Activated CD8-positive, alpha-beta memory T cell treated with anti-CD3 and anti-CD28 coated beads for 48 hours (primary cell): ENCODE measurements at places on chromosomes 7 and 10.

- DNase-seq = no peak
Observed at GRCh38 chr7:23895666-23896096, 185.7 kb downstream of the STK31 start.

DNA sequence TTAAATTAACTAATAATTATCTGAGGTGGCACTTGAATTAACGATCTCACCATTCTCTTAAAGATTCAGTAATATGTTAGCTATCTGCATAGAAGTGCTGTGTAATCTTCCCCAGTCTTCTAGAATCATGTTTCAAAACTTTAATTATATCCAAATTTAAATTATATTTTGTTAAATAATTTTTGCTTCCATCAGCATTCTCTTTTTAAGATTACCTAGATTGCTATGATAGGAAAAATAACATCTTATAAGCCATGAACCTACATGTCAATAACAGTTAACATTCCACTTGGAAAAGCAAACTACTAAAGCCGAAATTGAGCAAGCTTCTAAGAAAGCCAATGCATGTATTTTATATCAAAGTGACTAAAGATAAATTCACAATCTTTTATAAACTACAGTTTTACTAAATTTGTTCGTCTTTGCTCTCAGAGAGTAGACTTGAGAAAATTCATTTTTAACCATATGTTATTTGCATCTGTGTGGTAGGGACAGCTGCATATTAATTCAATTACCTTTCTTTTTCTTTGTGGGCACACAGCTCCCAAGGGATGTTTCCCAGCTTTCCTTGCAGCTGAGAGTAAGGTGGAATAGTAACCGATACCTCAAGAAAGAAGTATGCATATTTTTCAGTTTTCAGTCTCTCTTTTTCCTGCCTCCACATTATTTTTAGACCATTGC lies 105.4 kb upstream of the ABCB5 start:
- DNase-seq = no peak

GRCh38 chr7:155348806-155349205 lies 51.1 kb downstream of the INSIG1 start:
- DNase-seq = no peak

GRCh38 chr10:15348579-15348978 lies 22.5 kb downstream of the FAM171A1 start:
- DNase-seq = no peak

DNA sequence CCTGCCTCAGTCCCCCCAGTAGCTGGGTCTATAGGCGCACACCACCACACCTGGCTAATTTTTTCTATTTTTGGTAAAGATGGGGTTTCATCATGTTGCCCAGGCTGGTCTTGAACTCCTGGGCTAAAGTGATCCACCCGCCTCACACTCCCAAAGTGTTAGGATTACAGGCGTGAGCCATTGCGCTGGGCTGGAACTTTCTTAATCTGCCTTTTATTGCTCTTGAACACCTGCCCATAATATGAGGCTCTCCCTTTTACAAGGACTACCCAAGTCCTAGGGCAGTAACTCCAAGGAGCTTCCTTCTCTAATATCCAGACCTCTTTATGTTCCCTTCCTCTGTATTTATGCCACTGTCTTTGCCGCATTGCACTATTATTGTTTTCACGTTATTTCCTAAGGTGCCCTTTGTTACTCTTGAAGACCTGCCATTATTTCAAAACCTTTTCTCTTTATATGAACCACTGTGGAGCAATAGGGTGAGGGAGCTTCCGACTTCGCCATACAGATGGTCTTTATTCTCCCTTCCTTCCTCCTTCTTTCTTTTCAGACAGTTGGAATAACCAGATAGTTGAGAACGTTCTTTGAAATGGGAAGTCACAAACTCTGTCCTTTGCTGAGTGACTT lies 36.3 kb upstream of the TCF7L2 start:
- DNase-seq = no peak

DNA sequence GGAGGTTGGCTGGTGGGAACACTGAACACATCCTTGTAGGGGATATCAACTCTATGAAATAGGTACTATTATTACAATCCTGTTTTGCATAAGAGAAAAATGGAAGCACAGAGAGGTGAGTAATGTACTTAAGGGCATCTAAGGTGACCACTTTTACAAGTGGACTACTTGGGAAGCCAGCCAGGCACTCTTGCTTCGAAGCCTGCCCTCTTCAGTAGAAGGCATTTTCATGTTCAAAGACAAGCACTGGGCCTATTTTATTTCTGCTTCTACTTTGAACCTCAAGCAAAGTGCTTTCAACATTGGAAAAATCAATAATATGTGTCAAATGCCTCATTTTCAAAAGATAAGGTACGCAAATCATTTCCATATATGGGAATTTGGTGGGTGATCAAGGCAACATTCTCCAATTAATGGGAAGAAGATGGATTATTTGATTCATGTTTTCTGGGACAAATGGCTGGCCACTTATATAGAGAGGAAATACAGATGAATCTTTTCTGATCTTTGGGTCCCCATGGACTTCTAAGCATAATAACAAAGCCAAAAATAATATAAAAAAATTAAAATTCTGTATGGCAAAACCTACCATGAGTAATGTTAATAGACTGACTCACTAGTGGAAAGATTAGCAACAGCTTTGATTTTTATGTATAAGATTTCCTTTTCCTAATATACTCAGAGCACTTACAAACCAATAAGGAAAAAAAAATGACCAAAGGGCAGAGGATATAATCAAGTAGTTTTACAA lies 270.2 kb downstream of the FRMD4A start:
- no peak for DNase-seq

DNA sequence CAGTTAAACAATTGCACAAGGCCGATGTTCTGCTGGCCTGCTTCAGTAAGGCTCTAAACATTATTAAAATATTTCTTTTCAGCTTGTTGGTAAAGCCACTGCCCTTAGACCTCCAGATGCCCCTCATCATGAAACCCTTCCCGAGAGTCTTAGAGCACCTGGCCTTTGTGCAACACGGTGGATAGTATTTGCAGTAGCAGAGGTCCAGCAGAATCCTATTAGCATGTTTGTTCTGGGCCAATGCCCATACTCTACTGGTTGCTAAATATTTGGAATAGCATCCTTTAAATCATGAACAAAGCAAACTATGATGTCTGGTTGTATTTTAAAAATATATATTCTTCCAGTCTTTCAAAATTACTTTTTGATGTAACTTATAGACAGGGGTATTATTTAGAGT lies 584.6 kb downstream of the CNTNAP2 start:
- DNase-seq = no peak

DNA sequence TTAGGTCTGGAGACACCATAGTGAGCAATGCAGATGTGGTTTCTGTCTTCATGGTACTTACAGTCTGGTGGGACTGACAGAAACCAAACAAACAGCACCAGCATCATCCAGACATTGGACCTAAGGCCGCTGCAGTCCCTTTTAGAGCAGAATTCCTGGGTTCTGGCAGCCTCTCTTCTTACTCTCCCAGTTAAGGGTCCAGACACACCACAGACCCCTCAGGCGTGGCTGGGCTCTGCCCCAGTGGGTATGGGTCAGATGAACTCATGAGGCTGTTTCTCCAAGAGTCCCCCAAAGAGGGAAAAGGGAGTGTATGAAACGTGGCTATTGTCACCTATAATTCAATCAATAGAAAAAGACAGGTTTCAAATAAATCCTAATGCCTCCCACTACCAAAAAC lies 31.3 kb downstream of the PRLHR start:
- DNase-seq = no peak

DNA sequence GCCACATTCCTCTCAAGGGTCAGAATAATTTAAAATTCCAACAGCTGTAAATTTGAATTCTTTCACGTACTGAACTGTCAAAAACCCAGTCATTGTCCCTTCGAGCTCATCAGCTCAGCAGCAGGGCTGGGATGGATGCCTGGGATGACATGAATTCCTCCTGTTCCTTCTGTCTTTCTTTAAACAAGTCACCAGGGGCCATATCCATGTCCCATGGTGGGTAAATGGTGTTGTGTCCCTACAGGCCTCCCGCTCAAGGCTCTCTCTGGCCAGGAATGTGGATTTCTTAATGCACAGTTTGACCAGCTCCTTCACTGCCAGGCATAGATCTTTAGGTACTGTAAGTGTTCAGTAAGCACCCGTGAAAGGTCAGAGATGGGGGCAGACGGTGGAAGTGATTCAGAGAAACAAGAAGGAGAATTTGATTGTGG lies 13.8 kb upstream of the TECPR1 start:
- DNase-seq = no peak

DNA sequence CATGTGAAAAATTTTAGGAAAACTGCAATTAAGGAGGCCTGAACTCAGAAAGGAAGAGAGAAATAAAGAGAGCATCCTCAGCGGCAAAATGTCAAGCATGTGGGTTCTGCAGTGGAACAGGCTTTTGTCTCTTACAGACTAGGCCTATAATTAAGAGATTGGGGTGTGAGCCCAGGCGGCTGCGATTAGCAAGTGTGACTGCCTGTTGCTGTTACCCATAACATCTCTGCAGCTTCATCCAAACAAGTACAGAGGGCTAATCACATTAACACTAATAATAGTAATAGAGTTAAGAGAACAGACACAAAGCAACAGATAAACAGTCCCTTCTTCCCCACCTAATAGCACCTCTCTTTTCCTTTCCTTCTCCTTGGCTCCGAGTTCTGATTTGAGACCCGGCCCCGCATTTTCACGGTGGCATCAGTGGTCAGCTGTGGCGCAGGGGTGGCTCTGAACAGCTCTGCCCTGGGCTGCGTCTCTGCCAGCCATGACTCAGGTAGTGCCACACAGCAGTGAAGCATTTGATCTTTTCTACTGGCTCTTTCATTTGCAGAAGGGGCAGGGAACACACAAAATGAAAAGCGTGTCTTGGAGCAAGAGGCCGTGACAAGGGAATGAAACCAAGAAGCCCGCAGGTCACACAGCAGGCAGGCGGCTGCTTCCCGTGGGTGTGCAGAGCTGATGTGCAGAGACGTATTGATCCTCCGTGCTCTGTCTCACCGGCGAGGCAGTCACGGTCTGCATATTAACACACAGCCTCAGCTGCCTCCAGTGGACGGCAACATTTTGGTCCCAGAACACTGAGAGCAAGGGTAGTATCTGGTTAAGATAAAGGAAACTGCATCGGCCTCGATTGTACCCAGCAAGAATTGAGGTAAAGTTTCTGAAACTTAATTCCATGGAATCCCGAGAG lies 103.1 kb downstream of the KLF6 start:
- DNase-seq = no peak

GRCh38 chr10:130491011-130491692 lies 355.0 kb downstream of the GLRX3 start:
- no peak for DNase-seq

- no peak for DNase-seq
Observed at GRCh38 chr7:47194516-47195057, 387.3 kb downstream of the TNS3 start.

DNA sequence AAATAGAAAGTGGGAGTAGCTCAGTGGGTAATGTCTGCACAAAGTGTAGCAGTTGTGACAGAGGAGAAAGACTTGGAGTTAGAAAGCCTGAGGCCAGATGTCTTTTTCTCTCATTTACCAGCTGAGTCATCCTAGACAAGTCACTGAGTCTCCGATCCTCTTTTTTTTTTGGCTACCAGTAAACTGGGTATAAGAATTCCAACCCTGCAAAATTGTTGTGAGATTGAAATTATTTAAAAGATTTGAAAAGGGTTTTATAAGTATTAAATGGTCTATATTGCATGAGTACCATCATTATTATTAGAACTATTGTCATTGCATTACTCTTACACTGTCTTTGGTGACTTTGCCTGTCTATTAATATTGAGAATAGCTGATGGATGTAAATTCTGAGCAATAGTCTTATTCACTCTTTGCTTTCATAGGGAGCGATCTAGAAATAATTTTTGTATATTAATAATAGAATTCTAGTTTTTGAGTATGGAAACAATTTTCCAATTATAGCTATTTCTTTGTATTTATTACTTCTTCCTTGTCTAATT lies 74.0 kb downstream of the ARID5B start:
- no peak for DNase-seq

GRCh38 chr10:28463676-28464395 lies 69.1 kb upstream of the WAC start:
- no peak for DNase-seq

GRCh38 chr10:79404690-79405131 lies 40.7 kb downstream of the ZCCHC24 start:
- no peak for DNase-seq

DNA sequence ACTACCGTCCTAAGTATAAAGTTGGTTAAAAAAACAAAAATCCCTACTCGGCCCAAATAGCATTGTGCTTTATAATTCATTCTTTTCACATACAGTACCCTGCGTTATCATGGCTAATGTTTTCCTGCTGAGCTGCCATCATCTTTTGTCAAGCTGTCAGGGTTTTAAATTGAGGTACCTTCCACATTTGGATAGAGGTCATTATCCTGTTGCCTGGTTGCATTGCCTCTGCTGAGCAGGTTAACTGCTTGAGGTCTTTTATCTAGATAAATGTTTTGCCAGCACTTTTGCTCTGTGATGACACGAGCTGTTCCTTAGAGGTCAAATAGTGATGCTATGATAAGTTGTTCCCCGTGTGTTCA lies 94.4 kb upstream of the FZD1 start:
- DNase-seq = no peak

DNA sequence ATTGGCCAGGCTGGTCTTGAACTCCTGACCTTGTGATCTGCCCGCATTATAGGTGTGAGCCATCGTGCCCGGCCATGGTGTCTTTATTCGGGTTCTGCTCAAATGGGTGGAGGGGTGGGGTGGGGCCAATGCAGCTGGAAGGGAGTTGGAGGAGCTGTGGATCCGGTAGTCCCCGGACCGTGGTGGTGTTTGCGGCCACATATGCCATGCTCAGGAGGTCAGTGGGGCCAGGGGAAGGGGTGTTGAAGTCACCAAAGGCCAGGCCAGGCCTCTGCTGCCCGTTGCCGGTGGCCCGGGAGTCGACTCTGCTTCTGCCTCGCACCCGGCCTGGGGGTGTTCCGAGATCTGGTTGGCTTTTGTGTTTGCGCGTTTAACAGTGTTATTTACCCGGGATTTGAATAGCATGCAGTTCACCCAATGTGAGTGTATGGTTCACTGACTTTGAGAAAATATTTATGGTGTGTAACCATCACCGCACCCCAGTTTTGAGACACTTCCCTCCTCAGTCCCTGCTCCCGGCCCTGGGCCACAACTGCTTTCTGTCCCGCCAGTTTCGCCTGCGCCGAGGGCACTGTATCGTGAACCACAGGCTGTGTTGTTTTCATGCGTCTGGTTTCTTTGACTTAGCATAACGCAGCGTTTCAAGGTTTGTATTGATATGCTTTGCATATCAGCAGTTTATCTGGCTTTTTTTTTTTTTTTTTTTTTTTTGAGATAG lies 10.7 kb downstream of the INPP5A start:
- DNase-seq = no peak

DNA sequence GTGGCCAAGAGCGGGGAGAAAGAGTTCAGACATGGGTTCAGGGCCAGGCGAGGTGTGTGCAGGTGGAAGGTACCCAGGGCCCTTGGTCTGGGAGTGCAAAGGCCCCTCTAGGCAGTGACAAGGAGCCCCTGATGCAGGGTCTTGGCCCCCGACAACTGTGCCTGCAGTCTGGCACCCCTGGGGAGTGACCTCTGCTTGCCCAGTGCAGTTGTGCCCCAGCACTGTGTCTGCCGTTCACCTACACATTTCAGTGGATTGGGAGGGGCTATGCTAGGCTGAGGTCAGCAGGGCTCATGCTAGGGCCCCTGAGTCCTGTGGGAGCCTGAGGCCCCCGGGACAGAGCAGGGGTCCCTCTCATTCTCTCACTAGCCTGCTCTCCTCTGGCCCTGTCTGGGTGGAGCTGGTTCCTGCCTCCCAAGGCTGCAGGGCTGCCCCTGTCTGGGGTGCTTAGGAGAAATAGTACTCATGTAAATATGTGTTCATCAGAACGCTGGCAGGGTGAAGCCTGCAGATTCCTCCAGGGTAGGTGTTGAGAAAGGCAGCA lies 550.4 kb downstream of the TCERG1L start:
- DNase-seq = no peak

- DNase-seq = peak; percentile 27
Observed at GRCh38 chr10:21173802-21174714, 276.9 kb upstream of the NEBL start.
